G401 (cell line): ENCODE measurements at places on chromosomes 3 and 15. TPM values are rescaled to one million over a fixed set of nuclear protein-coding genes. Genes with fewer than 3 reads are reported as not detected.

GP5 gene
- not detected in 2 replicates for total RNA-seq

ITIH1 gene
- not detected in 2 replicates for total RNA-seq

GOLGA6L7 gene
- not detected in 2 replicates for total RNA-seq

DNA sequence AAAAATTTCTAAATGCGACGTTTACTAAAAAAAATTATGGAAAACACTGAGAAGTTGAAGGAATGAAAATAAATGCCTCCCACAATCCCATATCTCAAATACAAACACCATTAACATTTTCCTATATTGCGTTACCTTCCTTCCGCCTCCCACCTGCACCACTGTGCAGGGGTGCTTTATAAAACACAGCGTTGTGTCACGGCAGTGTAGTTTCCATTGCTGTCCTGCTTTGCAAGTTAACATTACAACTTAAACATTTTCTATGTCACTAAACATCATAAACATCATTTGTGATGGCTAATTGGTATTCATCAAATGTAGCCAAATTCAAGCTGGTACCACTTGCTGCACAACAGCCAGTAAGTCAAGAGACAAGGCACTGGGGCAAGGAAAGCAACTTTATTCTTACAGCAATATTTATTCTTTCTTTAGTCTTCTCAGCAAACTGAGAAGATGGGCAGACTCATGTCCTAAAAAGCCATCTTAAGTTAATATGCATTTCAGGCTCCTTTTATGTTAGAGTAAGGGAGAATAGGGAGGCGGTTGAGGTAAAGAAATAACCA is 12.3 kb upstream of the FETUB start:
- DNase-seq, result no peak

DNA sequence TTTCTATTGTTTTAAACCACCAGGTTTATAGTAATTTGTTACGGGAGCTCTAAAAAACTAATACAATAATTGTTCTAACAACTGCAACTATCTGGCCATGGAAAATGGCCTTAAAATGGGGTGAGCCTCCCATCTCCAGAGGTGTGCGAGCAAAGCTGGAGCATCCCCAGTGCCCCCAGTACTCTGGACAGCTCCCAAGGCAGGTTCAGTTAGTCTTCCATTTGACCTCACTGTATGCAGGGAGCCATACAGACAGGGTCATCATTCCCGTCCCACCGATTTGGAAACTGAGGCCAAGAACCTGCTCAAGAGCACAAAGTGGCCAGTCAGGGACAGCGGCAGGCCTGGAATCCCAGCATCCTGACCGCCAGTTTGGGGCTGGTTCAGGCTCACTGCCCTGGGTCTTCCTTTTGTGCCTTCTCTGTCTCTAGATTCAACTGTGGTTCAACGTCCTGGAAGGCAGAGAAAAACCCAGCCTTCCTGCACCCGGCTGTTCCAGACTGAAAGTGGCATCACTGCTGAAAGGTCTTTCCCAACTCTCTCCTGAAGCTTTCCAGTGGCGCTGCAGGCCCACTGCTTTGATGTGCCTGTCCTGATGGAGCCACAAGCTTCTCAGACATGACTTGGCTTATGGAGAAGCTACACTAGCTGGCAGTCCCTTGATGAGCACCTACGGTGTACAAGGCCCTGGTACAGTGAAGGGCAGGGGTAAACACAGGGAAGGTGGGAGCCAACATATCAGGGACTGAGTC is 76.6 kb upstream of the LINGO1 start:
- DNase-seq, result no peak

DNA sequence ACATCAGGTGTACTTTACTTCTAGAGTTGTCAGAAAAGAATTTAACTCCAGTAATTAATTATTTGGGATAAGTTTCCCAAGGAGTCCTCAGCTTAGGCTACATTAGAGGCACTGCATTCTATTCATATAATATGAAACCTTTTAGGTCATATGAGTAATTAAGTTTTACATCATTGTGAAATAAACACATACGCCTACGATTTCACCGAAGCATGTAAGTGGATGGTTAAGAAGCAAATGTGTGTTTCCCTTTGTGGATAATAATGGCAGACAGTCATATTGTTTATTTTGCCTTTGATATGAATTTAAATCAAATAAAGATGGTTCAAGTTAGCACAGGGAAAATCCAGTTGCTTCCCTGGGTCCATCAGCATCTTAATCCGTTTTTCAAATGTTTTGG is 535.9 kb upstream of the ATP11B start:
- DNase-seq, result no peak

DNA sequence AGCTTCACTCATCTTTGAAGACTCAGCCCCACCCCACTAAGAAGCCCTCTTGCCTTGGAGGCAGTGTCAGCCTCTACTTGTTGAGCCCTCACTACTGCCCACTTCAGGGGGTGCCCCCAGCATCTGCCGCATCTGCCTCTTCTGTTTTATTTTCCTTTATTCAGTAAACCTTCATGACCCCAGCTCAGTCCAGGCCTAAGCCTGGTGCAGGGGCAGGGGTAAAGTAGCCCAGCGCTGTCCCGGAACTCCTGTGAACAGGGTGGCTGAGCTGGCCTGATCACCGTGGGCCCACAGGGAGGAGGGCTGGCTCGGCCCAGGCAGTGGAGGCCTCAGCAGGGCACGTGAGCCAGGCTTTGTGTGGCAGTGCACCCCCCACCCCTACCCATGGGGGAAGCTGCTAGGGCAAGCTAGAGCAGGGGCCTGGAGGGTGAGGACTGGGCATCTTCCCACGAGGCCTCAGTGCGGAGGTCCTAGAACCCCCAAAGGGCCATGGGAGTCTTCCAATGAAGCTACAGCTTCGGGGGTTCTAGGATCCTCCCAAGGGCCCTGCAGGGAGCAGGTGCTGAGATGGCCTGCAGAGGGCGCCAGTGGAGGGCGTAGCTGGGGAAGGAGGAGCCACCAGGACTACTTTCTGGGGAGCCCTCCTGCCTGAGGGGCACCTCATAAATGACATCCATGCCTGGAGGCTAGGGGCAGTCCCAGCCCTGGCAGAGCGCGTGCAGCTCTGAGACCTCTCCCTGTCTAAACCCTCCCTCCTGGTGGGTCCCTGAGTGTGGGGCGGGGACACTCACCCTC is 36.0 kb downstream of the TSPAN3 start:
- no peak for DNase-seq
